ENCODE measurements at places on chromosomes 3 and 15.

DNA sequence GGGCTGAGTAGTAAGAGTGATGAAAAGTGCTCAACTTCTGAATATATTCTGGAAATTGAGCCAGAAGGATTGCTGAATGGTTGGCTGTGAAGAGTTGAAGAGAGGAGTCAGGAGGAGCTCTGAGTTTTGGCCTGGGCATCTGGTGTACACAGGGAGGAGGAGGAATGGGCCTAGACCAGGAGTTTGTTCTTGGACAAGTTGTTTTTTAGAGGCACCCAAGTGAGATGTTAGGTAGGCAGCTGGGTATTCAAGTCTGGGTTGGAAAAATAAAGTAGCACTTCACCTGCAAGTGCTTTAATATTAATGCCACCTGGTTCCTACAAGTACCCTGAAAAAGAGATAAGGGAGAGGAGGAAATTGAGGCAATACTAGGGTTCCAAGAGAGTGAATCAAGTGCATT lies 14.7 kb downstream of the BSN start:
- no peak for DNase-seq

- peak; percentile 49 for DNase-seq
Observed at GRCh38 chr3:46378426-46378942, 7.7 kb downstream of the CCR5 start.

DNA sequence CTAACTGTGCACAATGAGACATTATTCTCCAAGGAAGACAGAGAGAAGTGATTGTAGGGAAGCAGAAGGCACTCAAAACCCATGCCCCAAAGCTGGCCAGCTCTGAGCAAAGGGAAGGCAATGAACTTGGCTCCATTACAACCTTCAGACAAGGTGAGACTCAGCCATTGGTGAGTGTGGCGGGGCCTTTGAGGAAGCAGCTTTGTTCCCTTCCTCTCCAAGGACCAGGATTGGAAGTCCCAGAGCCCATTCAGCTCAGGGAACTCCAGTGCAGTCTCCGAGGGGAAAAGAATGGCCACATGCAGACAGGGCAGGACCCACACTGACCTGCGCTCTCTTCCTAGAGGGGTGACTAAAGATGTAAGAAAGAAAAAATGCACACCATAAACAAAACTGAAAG lies 23.1 kb downstream of the HEG1 start:
- DNase-seq = no peak

DNA sequence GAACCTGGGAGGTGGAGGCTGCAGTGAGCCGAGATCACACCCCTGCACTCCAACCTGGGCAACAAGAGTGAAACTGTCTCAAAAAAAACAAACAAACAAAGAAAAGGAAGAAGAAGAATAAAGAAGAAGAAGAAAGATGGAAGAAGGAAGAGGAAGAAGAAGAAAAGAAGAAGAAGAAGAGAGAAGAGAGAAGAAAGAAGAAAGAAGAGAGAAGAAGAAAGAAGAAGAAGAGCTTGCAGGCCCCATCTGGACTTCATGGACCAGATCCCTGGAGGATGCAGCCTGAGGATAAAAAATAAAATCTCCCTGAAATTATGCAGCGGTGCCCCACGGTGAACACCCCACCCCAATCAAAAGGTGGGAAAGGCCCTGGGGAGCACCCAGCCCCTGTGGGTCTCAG lies 8.8 kb upstream of the MESP1 start:
- DNase-seq = no peak

DNA sequence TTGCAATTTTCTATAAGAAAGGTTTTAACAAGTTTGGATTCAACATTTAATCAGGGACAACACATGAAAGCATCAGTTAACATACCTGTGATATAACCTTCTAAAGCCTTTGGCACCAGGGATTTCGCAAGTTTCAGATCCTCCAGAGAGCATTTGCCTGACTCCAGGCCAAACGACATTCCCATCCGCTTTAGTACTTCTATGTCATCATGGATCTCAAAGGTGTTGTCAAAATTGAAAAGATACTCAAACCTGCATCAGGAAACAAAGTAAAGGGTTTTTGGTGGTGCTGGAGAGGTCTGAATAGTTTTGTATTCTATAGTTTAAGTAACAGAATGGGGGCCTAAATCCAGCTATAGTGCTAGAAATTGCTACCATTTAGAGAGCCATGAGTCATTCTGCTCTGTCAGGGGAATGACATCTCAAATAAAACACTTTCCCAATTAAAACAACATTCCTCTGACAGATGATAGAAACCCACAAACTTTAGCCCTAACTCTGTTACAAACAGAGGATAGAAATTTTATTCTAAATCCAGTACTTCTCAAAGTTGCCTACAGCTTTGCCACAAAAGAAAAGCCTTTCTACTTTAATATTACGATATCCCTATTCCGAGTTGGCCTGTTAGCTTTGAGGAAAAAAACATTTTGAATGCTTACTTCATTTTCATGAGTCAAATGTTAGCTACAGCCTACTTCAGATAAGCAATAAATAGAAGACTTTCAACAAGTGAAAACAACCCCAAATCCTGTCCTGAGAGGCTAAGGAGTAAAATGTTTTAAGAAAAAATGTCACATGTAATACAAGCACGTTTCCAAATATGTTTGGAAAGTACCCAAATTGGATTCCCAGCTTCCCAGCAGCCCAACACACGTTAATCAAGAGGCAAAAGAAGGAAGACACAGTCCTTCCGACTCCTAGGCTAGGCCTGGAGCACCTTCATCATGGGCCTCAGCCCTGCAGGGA lies 83.4 kb downstream of the ATP1B3 start:
- DNase-seq = no peak

DNA sequence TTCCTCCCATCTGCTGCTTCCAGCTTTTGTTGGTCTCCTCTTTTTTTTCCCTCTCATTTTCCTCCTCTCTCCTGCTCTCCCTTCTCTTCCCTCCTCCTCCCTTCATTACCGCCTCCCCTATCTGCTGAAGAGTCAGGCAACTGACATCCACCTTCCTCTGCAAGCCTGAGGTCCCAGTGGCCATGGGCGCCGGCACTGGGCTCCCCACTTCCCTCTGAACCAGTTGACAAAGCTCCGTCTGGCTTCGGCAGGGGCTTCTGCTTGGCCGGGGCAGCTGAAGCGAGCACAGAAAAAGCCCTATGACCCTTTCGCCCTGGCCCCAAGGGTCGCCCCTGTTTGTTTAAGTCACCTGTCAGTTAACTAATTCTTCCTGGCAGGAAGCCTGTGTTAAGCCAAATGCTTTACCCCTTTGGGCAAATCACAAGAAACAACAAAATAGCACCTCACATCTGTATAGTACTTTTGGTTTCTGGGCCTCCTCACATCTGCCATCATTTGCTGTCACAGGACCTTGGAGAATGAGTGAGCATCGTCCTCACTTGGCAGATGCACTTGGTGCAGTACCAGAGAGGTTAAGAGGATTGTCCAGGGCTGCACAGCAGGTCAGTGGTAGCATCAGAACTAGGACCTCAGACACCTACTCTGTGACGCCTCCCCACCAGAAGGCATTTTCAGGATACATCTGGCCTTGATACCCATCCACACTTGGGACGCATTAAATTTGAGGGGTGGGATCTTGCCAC lies 27.7 kb downstream of the ITGA11 start:
- no peak for DNase-seq

GRCh38 chr15:85620690-85621049 lies 174.1 kb downstream of the KLHL25 start:
- DNase-seq = no peak
